NCI-H1105 (cell line): ENCODE measurements at places on chromosomes 16 and 17.

DNA sequence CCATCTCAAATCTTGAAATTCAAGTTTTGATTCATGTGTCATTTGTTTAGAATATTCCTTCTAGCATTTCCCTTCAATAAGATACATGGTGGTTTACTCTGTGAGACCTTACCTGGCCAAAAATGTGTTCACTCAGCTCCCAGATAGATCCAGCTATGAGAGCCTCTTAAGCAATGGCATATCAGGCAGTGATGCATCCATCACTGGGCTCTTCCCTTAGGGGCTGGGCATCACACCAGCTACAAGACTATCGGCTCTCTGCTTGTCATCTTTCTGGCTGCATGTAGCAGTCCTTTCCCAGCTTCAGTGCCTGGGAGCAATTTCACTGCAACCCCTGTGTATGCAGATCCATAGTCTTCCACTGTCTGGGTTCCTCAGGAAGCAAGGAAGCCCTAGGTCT lies 40.6 kb downstream of the GOSR1 start:
- DNase-seq, result no peak

- DNase-seq, result no peak
Observed at GRCh38 chr16:25187491-25187795, 29.3 kb upstream of the AQP8 start.

- no peak for DNase-seq
Observed at GRCh38 chr16:30478766-30479478, 6.4 kb downstream of the ITGAL start.

- DNase-seq, result no peak
Observed at GRCh38 chr17:34313164-34313563, 6.1 kb upstream of the CCL8 start.

- no peak for DNase-seq
Observed at GRCh38 chr16:27027971-27028370, 38.8 kb upstream of the C16orf82 start.

- DNase-seq, result no peak
Observed at GRCh38 chr16:17230932-17231581, 239.7 kb downstream of the XYLT1 start.

- no peak for DNase-seq
Observed at GRCh38 chr17:76584427-76585032, 1.1 kb downstream of the ST6GALNAC2 start.

DNA sequence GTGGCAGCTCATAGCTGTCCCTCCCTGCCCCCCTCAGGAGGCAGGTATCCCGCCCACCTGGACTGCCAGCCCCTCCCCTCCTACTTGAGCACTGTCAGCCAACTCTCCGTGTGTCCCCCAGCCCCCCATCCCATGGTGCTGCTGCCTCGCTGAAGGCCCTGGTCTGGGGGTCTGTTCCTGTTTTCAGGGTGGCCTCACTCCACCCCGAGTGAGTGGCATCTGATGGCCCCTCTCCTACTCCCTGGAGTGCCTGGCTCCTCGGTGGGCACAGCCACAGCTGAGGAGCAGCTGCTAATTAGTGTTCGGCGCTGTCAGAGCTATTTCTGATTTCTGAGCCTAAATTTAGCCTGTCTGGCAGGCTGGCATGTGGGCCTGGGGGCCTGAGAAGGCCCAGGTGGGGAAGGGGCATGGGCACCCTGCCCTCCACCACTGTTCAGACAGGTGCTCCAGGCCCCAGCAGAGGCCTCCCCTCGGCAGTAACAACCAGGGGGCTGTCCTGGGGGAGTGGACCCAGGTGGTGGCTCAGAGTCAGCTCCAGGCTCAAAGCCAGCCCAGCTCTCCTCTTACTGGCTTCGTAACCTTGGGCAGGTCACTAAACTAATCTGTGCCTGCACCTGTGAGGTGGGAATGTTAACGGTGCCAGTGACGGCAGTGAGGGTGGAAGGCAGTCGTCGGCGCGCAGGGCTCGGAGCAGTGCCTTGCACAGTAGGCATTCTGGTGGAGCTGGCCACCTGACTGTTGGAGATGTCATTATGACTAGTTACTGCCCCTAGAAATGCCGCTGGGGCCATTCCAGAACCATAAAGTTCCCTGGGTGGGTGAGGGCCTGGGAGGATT lies 6.5 kb downstream of the FMNL1 start:
- DNase-seq, result no peak

- DNase-seq, result no peak
Observed at GRCh38 chr17:73628642-73629552, 15.3 kb downstream of the SDK2 start.

- no peak for DNase-seq
Observed at GRCh38 chr16:66293932-66294331, 72.6 kb upstream of the CDH5 start.

- DNase-seq, result no peak
Observed at GRCh38 chr16:12260119-12260646, 283.6 kb downstream of the SNX29 start.

- DNase-seq, result no peak
Observed at GRCh38 chr17:32958418-32958817, 30.5 kb downstream of the TMEM98 start.

DNA sequence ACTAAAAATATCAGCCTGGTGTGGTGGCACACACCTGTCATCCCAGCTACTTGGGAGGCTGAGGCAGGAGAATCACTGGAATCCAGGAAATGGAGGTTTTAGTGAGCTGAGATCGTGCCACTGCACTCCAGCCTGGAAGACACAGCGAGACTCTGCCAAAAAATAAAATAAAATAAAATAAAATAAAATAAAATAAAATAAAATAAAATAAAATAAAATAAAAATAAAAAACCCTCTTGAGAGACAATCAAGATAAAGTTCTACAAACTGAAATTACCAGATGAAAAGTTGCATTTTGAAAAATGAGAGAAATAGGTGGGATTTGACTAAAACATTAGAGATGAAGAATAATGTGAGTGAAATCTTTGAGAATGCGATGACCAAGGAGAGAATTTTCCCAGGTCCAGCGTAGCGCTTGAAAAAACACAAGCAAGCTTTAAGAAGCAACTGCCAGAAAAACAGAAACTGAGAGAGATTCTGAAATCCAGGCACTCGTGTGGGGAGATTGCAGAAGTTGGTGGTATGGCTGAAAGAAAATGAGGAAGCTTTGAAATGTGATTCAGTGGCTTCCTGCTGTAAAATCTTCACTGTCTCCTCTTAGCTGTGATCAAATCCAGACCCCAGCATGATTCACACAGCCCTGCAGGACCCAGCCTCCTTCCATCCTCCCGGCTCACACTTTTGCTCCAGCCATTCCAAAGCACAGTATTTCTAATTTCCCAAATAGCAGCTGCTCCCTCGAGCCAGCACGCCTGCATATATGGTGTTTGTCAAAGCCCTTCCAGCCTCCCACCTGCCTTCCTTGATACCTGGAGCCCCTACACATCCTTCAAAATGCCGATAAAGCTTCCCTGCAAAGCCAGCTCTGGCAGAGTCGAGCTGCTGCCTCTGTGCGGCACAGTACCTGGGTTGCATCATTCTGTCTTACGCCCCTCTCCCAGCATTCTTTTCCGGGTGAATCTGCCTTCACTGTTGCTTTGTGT lies 8.2 kb upstream of the CD300E start:
- DNase-seq, result no peak

- DNase-seq, result no peak
Observed at GRCh38 chr17:8138374-8138671, 13.9 kb downstream of the PER1 start.

GRCh38 chr16:53962041-53962440 lies 258.1 kb downstream of the FTO start:
- no peak for DNase-seq

DNA sequence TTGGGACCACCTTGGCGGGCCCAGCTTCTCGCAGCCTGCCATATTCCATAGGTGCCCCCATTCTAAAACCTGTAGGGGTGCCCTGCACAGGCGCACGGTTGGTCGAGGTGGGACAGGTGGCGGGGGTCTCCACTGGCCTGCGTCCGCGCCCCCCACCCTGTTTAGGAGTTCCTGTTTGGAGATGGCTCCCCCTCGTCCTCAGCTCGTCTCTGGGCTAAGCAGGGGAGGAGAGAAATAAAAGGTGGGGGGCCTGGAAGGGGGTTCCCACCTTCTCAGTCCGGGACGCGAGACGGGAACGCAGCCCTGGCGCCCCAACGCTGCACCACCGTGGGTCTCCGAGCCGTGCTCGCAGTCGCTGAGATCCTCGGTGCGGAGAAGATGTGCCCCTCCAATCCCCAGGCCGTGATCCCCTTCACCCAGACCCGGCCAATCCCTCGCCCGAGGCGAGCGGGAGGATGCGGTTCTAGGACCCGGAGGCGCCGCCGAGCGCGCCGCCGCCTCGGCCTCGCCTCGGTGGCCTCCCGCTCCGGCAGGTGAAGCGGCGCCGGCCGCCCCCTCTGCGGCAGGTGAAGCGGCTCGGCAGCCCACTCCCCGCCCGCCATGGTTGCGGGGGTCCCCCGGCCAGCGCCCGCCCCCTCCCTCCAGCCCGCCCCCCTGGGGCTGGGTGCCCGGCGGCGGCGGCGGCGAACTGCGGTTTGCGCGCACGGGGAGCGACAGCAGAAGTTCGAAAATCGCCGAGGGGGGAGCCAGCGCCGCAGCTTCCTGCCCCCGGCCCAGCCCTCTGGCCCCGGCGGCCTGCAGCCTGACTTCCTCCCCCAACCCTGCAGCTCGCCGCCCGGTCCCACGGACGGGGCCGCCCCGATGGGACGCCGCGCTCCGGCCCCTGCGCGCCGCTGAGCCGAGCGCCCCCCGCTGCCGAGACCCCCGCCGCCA lies at the start of gene FMNL1:
TSS of gene FMNL1 (plus strand) at position 805 of the 933 bp plus-strand sequence. CDS start 240 bp downstream, outside the sequence.
- DNase-seq, result no peak

GRCh38 chr17:15470536-15470935 lies 3.1 kb upstream of the CDRT4 start:
- DNase-seq, result no peak

DNA sequence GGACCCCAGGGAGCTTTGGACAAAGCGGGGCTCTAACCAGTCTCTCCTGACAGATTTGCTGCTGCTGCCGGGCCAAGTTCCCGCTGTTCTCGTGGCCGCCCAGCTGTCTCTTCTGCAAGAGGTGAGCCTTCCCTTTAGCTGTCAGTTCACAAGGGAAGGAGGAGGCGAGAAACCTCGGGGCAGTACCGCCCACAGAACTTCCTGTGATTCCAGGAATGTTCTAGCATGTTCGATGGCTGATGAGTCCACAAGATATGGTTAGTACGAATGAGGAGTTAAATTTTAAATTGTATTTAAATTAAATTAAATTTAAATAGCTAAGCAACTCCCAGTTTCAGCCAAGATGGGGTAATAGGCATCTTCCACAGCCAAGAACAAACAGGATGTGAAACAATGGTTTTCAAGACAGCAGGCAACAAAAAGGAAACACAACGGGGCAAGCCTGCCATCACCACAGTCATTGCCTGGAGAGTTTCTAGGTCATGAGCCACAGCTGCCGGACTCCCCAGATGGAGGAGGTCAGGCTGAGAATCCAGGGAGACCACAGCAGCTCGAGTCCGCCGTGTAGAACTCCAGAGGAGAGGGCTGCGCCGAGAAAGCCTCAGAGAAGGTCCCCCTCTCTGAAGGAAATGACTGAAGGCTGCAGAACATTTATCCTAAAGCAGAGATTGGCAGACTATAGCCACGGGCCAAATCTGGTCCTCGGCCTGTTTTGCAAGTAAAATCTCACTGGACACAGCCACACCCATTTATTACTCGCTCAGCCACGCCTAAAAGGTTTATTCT lies 9.5 kb upstream of the TCF25 start:
- no peak for DNase-seq
